Hair follicular keratinocyte (primary cell): ENCODE measurements at places on chromosomes 2 and 18. TPM values are rescaled to one million over a fixed set of nuclear protein-coding genes. Genes with fewer than 3 reads are reported as not detected.

NCK2 gene
- total RNA-seq, result 74.1 and 84.6 TPM in 2 replicates

CCDC85A gene
- 0.08 TPM in 1 of 2 replicates, not detected in the other for total RNA-seq

MYO7B gene
- total RNA-seq, result not detected in 2 replicates

NXPH2 gene
- 0.27 TPM in 1 of 2 replicates, not detected in the other for total RNA-seq

PSMA8 gene
- total RNA-seq, result not detected in 2 replicates

CHRNG gene
- total RNA-seq, result not detected in 2 replicates
